NCI-H82 (cell line): ENCODE measurements at places on chromosomes 5 and 9.

- DNase-seq, result peak; percentile 65
Measured at GRCh38 chr5:170183816-170184687, 48.7 kb upstream of the C5orf58 start.

- no peak for DNase-seq
Measured at GRCh38 chr5:44412286-44412685, 23.1 kb upstream of the FGF10 start.

DNA sequence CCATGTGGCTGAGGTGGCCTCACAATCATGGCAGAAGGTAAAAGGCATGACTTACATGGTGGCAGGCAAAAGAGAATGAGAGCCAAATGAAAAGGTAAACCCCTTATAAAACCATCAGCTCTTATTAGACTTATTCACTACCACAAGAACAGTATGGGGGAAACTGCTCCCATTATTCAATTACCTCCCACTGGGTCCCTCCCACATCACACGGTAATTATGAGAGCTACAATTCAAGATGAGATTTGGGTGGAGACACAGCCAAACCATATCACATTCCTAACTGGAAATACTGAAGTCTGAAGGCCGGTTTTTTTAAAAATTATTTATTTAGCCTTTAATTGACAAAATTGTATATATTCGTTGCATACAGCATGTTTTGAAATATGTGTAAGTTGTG, 28.5 kb downstream of the FBXL7 start:
- no peak for DNase-seq

DNA sequence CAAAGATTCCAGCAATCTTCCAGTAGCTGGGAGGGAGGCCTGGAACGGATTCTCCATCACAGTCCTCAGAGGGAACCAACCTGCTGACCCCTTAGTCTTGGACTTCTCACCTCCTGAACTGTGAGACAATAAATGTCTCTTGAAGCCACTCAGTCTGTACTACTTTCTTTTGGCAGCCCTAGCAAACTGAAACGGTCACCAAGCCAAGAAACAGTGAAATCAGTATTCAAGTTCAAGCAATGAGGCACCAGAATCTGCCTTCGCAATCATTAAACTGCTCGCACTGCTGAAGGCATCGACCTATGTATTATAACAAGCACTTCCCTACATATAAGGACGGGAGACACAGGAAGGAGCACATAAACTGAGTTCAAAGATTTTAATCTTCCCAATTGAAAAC, 120.6 kb upstream of the PUM3 start:
- no peak for DNase-seq

GRCh38 chr9:115400796-115401195, 282.8 kb upstream of the TNC start:
- DNase-seq, result no peak

DNA sequence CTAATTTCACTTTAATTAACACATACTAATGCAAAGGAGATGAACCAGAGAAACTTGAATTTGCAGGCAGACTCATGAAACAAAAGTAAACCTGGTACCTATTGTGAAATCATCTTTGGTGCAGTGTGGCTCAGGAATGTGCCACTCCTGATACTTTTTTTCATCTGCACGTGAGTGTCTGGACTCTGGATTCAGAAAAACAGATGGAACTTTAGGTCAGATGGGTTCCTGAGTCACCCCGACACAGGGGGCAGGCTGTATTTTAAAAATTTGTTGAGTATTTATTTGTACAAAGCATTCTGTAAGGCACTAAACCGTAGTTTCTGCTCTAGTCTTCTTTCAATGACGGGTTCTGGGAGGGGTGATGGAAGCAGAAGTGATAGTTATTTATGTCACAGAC, 52.2 kb upstream of the TUT7 start:
- DNase-seq, result no peak

DNA sequence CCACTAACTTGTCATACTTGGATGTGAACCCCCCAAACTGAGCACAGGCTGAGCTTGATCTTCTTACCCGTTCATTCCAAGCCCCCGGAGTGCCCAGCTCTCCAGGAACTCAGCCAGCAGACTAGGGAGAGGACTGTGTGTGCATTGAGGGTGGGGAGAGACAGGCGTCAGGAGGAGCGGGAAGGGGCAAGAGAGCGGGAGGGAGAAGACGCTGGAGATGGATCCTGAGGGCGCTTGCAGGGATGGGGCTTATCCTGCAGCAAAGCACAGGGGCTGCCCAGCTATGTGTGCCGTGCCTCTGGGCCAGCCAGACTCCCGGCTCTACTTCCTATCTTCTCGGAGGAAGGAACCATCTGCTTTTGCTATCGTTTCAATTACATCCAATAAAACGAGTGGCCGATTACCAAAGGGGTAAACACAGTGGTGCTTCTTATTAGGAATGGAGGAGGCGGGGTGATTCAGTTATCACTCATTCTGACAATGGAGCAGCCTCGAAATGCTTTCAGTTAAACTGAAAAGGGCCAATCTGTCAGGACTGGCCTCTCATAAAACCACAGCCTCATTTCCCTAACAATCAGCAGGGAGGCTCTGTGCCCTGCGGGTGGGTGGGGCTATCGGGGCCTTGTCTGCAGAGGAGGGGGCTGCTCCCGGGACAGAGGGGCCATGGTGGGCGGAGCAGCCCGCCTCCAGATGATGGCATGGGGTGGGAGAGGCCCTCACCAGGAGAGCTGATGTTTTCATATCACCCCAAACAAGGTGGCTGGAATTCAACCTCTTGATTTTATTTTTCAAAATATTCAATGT, 168.2 kb downstream of the DAB2IP start:
- DNase-seq, result peak; percentile 65

DNA sequence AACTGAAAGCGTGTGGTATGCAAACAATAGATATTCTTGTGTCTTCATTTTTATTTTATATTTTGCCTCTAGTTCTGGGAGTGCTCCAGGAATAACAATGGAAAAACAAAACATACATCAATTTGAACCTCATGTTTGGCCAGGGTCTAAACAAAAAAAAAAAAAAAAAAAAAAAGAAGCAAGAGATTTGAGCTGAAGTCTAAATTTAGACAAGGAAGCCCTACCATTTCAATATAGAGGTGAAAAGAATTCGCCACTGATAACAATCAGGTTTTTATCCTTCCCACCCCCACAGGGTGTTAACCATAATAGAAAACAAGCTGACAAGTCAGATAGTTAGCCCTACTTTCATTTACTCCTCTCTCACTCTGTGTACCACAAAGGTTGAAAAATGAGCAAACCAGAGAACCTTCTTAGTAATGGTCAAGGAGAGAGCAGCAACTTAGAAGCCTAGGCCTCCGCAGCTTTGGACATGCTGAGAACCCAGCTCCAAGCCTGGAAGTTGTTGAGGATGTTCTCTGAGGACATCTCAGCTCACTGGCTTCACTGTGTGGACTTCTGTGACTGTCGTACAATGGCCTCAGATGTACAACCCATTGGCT, 118.2 kb upstream of the HMHB1 start:
- no peak for DNase-seq

GRCh38 chr5:171939951-171940350, 66.5 kb downstream of the FBXW11 start:
- DNase-seq, result no peak

- DNase-seq, result no peak
Measured at GRCh38 chr5:71834601-71835000, 115.5 kb downstream of the CARTPT start.

DNA sequence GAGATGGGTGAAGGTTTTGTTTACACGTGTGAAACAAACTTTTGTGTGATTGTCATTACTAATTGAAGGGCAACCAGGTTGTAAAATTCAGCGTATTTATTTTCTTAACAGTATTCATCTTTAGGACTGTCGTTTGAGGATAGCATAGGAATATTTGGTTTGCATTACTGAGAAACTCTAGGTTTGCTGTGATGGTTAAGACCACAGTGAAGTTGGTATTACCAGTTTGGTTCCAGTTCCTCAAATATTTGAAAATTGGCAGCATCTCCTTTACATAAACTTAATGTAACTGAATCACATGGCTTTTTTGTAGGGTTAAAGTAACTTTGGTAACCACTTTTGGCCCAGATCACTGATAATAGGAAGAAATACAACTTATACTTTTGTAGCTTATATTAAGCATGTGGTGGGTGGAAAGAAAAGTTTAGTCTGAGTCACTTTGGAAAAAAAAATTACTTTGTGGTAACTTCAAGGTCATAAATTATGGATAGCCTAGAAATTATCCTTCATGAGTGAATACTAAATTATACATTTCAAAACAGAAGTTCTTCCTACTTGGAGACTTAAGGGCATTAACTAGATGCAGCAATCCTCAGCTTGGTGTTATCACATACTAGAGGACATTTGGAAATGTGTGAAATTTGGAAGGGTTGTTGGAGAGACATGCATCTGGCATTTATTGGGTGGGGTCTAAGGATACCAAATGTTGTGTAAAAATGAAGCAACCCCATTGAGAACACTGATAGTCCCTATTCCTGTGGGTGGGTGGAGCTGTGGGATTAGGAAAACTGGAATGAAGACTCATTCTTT, 33.9 kb downstream of the G3BP1 start:
- no peak for DNase-seq

DNA sequence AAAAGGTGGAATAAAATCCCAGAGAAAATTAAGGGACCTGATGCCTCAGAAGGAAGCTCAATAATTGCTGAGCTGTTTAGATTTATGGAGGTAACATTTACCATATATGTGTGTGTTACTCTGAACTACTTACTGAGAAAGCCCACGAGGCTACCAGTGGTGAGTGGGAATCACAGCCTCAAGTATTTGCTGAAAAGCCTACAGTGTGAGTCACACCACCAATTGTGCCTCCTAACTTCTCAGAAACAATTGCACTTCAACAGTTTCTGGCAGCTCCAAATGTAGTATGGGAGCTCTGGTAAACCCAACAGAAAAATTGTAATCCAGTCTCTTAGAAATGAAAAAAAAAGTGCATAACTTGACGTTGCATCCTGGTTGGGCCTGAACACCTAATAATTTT, 551.6 kb downstream of the PRDM9 start:
- no peak for DNase-seq

DNA sequence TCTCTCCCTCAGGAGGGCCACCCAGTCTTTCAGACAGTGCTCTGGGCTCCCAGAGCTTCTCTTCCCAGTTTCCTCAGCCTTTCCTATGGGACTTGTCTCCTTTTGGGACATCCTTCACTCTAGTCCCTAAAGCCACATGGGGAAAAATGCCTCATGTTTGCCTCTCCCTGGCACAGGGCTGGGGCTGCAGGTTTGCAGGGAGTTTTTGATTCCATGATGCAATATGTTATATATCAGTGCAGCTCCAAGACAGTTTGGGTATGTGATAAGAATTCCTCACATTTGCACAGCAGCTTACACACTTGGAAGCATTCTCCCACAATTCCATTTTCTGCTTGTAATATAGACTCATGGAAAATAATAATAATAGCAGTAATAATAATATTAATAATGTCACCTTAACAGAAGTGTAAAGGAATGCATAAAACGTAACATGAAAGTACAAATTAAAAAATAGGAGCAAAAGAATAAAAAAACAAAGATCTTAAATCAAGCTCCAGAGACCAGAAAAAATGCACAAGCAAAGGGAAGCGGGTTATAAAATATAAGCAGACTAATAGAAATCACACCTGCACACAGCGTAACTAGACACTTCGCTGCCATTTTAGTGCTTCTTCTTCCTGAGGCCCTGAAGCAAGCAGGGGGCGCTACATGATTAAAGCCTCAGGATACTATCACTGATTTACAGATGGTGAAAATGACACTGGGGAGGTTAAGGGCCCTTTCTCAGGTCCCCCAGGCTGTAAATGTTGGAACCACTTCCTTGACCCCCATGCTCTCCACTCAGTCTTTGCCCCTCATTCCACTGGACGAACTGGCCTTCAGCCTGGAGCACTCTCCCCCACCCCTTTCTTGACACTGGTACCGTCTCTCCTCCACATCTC, 70.0 kb upstream of the IL17B start:
- DNase-seq, result peak; percentile 38

DNA sequence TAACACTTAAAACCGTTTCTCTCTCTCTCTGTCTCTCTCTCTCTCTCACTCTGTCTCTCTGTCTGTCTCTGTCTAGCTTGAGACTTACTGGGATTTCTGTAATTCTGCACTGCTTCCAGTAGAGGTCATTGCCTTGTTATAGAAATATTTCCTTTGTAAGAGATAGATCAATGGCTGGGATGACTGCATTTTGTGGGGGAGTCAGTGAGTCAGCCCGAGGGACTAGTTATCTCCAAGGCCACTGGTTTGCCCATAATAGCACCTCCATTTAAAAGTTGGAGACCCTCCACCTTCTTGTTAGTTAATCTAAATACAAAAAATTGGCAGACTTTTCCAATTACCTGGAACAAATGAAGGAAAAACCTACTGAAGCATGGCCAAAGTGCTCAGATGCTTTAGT, 547.2 kb downstream of the LRRC70 start:
- DNase-seq, result peak; percentile 45
